Ovary (tissue), 10 donors: ENCODE measurements at places on chromosomes 7 and 10. TPM values are rescaled to one million over a fixed set of nuclear protein-coding genes. Genes with fewer than 3 reads are reported as not detected.

- no peak for DNase-seq
Measured at GRCh38 chr7:102211590-102212550, 74.8 kb upstream of the SH2B2 start.

DNA sequence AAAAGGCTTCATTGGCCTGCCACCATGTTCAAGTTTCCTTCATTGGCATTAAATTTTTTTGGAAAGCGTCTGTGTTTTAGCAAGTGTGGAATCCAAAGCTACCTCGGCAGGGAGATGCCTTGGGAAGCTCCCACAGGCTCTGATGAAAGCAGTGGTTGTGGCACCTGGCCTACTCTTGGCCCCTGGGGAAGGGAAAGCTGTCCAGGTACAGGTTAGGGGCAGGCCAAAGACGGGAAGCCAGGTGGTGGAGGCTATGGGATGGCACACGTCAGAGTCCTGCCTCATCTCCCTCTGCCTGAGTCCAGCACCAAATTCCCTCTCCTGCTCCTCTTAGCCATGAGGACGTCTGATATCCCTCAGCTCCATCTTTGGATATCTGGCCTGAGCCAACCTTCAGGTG, 49.7 kb downstream of the C10orf120 start:
- DNase-seq: no peak

- no peak for DNase-seq
Measured at GRCh38 chr10:103188853-103189252, 4.2 kb downstream of the NT5C2 start.

GRCh38 chr10:131928248-131929095, 27.7 kb downstream of the PPP2R2D start:
- DNase-seq: no peak

GRCh38 chr7:18400275-18400674, 95.3 kb upstream of the HDAC9 start:
- no peak for DNase-seq

DNA sequence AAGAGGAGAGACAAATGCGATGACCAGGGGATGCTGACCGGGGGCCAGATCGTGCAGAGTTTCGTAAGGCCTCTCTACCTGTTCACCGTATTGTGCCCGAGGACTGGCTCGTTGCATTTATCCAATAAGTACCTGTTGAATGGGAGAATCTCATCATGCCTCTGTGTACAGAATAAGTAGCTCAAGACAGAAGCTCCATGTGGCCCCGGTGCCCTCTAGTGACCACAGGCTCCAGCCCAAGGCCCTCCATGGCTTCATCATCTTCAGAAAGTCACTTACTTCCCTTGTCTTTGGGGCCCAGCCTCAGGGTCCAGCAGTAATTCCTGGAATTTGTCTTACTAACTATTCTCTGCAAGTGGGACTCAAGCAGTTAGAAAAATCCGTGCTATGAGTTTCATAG, 151.0 kb downstream of the CHN2 start:
- DNase-seq: no peak

The SLC16A12 gene
- 1.1 TPM for total RNA-seq

The LIPM gene
- not detected for total RNA-seq
